ENCODE measurements at places on chromosomes 7 and 10. TPM values are rescaled to one million over a fixed set of nuclear protein-coding genes. Genes with fewer than 3 reads are reported as not detected.

The SPDYE2 gene
- not detected for total RNA-seq

The MAGI2 gene
- 0.64 TPM for total RNA-seq

DNA sequence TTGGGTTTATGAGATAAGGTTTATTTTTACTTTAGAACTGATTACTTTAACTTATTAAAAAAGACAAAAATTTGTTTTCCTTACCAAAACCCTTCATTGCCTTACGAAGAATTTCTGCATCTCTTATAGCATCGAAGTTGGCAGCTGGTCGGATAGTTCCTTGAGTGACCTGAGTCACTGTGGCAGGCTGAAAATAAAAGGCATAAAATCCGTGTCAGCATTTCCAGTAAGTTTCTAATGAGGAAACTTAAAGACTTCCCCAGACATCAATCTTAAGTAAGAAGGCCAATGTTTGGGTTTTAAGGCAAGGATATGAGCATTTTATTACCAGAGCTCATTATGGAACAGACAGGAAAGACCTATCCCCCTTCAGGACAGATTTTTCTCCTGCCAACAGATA, 25.6 kb downstream of the ANXA7 start:
- no peak for DNase-seq
- H3K27ac ChIP-seq = no peak overlapping the region
- no peaks in the 10 kb centered on the region for H3K4me1 ChIP-seq
- H3K27me3 ChIP-seq = no peaks in the 10 kb centered on the region
- peaks cover 68% of the 10 kb centered on the region for H3K36me3 ChIP-seq

- peaks cover 6% of the 10 kb centered on the region for H3K36me3 ChIP-seq
- DNase-seq = no peak
- peak overlapping the region; percentile 66 for H3K4me3 ChIP-seq
- peak overlapping the region; percentile 76 for H3K27ac ChIP-seq
These were observed 252.7 kb upstream of the MBL2 start for GRCh38 chr10:53025172-53025711.

GRCh38 chr10:12418000-12418399, 68.7 kb downstream of the CAMK1D start:
- H3K4me3 ChIP-seq = no peak overlapping the region
- H3K36me3 ChIP-seq = no peaks in the 10 kb centered on the region
- H3K27ac ChIP-seq = no peak overlapping the region
- H3K27me3 ChIP-seq = peaks cover 36% of the 10 kb centered on the region
- DNase-seq = no peak

GRCh38 chr7:142923391-142923790, 10.2 kb downstream of the TRPV5 start:
- H3K27ac ChIP-seq = no peak overlapping the region
- H3K4me3 ChIP-seq = no peak overlapping the region
- no peaks in the 10 kb centered on the region for H3K4me1 ChIP-seq
- H3K36me3 ChIP-seq = no peaks in the 10 kb centered on the region

DNA sequence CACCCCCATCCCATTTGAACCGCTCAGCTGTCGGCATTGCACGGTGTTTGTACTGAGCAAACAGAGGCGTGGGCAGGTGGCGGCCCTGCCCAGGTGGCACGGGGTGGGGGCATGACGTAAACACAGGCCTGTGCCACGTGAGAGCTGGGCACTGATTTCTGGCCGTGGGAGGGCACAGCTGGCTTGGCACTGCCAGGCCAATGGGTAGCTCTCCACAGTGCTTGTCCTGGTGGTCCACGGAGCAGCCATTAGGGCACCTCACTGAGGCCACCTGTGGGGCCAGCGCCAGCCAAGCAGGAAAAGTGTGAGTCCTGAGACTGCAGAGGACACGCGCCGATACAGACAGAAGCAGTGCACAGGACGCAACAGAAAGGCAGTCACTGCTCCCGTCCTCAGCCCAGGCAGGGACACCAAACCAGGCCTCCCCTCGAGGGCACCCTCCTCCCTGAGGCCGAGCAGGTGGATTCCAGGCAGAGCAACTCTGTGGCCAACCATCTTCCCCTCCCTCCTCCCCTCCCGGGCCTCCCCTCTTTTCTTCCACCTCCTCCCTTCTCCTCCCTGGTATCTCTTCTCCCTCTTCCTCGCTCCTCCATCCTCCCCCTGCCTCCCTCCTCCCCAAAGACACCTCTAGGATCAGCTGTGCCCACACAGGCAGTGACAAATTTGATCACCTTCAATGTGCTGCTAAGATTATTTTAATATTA, 258.7 kb downstream of the ELFN1 start:
- H3K4me3 ChIP-seq = no peak overlapping the region
- H3K27ac ChIP-seq = peak overlapping the region; percentile 42
- H3K4me1 ChIP-seq = peaks cover 8% of the 10 kb centered on the region
- H3K36me3 ChIP-seq = peaks cover 16% of the 10 kb centered on the region
- peak; percentile 61 for DNase-seq

DNA sequence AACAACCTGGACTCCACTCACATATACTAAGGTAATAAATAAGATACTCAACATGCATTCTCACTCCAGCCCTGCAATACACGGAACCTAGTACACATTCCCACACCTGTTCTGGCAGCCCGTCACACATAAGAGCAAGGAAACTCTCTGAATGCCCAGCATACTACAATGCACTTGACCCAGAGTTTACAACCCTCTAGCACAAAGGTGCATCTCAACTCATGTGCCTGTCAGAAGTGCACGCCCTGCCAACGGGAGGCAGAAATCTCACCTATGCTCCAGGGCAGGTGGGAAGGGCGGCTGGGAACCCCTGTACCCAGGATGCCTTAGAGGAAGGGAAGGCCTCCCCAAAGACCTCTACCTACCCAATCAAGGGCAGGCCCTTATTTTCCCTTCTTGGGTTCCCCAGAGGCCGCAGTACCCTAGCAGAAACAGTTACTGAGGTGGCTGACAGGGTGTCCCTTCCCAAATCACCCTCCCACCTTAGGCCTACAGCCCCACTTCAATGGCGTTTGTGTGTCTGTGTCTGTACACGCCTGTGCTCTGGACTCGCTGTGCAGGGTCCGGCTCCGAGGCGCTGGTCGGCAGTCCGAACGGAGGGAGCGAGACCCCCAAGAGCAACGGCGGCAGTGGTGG, 2.0 kb downstream of the EVX1 start:
- H3K4me1 ChIP-seq = no peaks in the 10 kb centered on the region
- no peak for DNase-seq
- peaks cover 100% of the 10 kb centered on the region for H3K27me3 ChIP-seq
- peak overlapping the region; percentile 79 for H3K4me3 ChIP-seq

DNA sequence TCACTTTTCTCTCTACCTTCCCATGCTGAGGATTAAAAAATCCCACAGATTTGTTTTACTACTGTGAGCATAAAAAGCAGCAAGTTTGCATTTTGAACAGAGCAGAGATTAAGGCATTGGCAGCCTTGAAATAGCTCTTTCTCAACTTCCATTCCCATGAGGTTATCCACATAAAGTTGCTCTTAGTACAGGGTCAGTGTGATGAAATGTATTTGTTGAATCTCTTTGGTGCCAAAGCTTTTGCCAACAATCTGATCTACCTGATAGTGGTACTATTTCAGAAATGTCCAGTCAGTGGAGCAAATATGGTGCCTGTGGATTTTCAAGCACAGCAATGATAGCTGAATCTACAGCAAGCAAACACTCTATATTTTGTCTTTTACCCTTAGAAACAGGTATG, 254.8 kb downstream of the INHBA start:
- H3K4me1 ChIP-seq = no peaks in the 10 kb centered on the region
- H3K36me3 ChIP-seq = no peaks in the 10 kb centered on the region
- no peak overlapping the region for H3K27ac ChIP-seq
- no peak overlapping the region for H3K4me3 ChIP-seq

DNA sequence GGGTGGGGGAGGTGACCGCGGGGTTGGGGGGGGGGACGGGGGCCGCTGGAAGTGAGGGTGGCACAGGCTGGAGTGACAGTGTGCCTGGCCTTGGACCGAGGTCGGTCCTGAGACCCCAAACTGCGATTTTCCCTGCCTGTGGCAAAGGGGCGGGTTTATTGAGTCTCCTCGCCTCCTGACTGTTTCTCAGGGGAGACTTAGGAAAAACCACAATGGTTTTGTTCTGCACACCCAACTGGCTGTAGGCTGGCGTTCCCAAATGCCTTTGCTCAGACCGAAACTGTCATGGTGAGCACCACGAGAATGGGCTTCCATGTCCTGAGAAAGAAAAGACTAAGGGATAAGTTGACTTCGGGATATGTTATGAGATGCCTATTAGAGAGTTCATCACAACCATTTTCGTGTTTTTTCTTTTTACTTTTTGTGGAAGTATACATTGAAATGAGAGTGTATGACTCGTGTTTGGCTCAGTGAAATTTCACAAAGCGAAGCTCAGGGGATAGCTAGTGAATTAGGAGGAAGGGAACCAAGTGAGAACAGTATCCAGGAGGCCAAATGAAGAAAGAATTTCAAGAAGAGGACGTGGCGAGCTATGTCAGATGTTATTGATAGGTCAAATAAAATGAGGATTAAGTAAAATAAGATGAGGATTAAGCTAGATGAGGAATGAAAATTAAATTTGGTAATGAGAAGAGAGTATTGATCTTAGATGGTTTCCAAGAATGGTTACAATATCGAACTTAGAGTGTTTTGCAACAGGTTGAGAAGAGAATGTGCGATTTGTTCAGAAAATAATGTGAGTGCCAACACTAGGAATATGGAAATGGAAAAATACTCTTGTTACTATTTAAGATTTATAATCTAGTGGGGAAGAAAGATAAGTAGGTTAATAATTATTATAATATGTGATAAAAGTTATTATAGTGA, 918 bp downstream of the NET1 start:
- no peaks in the 10 kb centered on the region for H3K4me1 ChIP-seq
- no peaks in the 10 kb centered on the region for H3K36me3 ChIP-seq
- no peak overlapping the region for H3K4me3 ChIP-seq
- H3K27me3 ChIP-seq = no peaks in the 10 kb centered on the region
- peak; percentile 25 for DNase-seq

- H3K27ac ChIP-seq = no peak overlapping the region
- H3K36me3 ChIP-seq = no peaks in the 10 kb centered on the region
- no peak overlapping the region for H3K4me3 ChIP-seq
- no peaks in the 10 kb centered on the region for H3K27me3 ChIP-seq
- no peaks in the 10 kb centered on the region for H3K4me1 ChIP-seq
- no peak for DNase-seq
These were observed 236.0 kb downstream of the MAGI2 start for GRCh38 chr7:79217468-79217867.

DNA sequence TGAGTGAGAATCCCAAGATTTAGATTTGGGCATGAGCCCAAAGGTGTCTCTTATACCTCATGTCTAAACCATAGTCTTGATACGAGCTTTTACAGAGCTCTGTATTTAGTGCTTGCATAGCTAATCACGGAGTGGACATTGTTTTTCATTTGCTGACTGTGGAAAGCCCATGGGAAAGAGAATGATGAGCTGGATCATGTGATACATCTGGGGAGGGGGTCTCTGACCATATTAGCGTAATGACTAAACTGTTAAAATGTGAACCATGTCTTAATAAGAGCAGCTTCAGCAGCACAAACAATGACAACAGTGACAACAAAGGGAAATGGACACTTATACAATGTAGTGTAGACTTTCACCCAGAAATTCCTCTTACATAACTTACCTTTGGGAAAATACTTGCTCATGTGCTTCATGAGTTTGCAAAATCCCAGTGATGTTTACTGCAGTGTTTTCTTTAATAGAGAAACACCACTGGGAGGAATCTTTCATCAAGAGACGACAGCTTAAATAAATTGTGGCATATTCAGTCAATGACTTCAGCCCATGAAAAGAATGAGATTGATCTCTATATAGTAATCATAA, 44.0 kb upstream of the ITGB1 start:
- H3K27me3 ChIP-seq = no peaks in the 10 kb centered on the region
- no peak for DNase-seq
- peak overlapping the region; percentile 95 for H3K27ac ChIP-seq
- peaks cover 47% of the 10 kb centered on the region for H3K4me1 ChIP-seq

- no peaks in the 10 kb centered on the region for H3K27me3 ChIP-seq
- no peak overlapping the region for H3K27ac ChIP-seq
- peaks cover 7% of the 10 kb centered on the region for H3K36me3 ChIP-seq
- H3K4me3 ChIP-seq = no peak overlapping the region
- no peak for DNase-seq
These were observed 99.7 kb upstream of the DDC start for GRCh38 chr7:50664937-50665336.

All from Calu3 (cell line).